ENCODE measurements at places on chromosomes 5 and 9.
A peak's percentile ranks its signal among the peaks of the same experiment; 100 is the strongest.

DNA sequence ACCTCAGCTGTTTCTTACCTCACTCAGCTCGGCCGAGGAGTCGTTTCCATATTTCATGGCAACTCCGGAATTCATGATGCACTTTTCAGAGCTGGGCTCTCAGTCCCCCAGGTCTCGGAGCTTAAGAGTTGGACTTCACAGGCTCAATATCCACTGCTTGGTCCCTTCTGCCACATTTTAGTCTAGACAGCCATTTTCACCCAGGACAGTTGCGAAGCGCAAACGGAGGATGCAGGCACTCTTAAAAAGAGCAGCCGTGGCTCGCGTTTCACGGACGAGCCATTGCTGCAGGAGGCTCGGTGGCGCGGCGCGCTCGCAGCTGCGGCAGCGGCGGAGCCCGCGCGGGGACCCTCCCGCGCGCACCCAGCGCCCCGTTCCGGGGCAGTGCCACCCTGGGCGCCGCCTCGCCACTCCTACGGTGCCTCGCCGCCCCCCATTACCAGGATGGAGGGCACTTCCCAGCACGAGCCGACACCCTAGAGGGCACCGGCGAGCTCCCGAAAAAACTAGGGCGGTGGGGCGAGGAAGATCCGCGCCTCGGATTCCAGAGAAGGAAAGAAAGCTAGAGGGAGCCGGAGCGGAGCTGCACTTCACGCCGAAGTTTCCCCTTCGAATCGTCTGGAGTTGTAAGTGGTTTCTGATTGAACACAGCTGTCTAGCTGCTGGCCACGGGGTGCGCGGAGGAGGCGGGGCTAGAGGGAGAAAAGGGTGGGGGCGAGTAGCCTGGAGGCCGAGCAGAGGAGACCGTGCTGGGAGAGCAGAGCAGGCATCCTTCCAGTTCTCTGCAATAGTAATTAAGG lies 140.3 kb downstream of the TSSK1B start:
- DNase-seq: peak; percentile 76

DNA sequence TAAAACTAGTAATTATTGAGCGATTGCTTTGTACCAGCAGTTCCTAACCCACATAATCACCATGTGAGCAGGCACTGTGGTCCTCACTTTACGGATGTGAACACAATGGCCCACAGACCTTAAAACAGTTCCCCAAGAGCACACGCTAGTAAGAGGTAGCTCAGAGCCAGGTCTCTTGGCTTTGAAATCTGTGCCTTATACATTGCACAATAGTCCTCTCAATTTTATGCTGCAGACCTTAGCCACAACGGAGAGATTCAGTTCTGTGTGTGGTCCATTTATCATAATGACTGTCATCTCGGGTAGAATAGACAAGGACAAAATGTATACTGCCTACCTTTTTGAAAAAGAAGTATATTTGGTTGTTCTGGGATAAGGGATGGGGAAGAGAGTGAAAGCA lies 289.0 kb upstream of the ANKRD55 start:
- DNase-seq: no peak

GRCh38 chr5:172048170-172048422 lies 41.7 kb upstream of the FBXW11 start:
- no peak for DNase-seq

- no peak for DNase-seq
These were observed 474.0 kb upstream of the DAB2 start for GRCh38 chr5:39898731-39899130.

DNA sequence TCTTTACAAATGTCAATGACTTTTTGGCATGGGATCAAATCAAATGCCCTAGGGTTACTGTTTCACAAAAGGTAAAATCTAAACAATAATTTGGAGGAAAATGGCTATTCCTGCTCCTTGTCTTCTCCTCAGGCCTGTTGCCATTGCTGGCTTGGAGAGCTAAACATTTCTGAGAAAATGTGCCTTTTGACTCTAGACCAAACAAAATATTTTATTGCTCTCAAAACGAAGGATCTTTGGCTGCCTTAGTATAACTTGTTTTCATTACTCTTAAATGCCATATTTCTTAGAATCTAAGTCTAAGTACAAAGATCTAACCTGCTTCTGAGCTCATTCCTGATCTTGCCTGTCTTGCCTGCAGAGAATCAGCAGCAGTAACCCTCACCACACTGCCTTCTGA lies 116.6 kb downstream of the MUSK start:
- DNase-seq: no peak

GRCh38 chr9:93699650-93700049 lies 123.3 kb downstream of the PHF2 start:
- no peak for DNase-seq

- DNase-seq: no peak
These were observed 1.6 kb downstream of the HSPA4 start for GRCh38 chr5:133053448-133053847.

DNA sequence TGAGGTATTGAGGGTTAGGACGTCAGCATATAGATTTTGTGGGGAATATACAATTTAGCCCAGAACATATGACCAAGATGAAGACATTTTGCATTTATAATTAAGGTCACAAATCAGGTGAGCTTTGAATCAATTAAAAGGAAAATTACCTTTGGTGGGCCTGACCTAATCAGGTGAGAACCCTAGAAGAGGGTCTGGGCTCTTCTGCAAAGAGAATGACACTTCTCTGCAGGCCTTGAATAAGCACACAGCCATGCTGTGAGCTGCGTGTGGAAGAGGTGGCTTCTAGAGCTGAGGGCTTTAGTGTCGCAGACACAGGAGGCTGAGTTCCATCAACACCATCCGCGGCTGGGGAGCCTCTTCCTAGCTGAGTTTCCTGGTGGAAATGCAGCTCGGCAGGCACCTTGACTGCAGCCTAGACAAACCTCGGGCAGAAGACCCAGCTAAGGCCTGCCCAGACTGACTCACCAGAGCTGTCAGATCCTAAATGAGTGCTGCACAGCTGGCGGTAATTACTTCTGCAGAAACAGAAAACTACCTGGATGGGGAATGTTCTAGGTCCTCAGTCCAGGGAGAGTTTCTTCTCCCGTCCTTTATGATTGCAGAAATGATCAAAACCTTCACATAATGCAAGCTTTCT lies 287.5 kb upstream of the IRX1 start:
- no peak for DNase-seq

DNA sequence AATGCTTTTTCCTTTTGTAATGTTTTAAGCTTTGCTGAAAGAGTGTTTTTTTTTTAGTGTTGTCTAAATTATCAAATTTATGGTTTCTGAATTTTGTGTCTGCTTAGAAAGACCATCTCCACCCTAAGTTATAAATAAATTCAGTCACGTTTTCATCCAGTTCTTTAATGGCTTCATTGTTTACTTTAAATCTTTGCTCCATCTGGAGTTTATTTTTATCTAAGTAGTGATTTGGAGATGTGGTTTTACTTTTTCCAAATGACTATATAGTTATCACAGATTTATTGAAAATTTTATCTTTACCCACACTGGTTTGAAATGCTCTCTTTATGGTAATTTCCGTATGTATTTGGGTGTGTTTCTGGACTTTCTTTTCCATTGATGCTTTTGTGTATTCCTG lies 577.2 kb upstream of the ZNF608 start:
- no peak for DNase-seq

DNA sequence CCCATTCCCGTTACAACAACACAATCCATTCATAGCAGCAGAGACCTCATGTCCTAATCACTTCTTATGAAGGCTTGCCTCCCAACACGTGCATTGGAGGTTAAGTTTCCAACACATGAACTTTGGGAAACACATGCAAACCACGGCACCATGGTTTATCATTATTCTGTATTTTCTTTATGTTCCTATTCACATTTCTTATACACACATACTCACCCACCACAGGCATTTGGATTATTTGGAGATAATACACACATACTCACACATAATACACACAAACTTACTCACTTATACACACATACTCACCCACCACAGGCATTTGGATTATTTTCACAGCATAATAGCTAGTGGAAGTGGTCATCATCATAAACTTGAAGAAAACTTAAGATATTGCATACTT lies 75.6 kb downstream of the C7 start:
- no peak for DNase-seq

DNA sequence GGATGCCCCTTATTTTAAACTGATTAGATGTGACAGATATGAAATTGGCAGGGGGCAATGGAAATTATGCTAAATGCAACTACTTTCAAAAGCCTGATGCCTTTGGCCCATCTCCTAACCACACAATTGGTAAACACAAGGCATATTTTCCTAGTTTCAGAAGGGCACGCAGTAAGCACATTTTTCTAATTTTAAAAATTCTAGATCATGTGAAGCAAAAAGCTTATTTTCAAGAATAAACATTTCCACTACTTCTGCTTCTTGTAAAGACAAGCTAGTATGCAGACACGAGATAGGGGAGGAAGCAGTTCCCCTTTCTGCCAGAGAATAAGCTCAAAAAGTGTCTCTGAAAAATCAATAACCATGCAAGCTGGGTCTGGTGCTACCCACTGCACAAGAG lies 67.7 kb downstream of the ABCA1 start:
- peak; percentile 27 for DNase-seq

GRCh38 chr5:67581203-67581602 lies 384.6 kb upstream of the CD180 start:
- DNase-seq: no peak

DNA sequence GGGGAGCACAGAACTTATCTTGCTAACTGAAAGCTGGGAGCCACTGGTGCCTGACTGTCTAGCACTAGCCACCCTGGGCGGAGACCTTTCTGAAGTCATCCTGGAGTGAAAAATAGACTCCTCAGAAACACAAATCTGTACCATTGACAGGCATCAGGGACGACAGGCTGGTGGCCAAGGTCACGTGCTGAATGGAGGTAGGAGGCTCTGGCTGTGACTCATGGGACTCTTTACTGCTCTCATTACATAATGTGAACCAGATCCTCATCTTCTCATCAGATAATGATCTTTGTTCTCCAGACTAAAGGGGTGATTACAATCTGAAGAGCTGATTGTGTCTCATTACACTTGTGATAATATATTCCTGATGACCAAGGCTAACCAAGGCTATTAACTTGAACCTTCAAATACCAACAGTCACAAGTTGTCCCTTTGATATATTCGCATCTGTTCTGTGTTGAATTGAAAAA lies 91.8 kb downstream of the SEMA5A start:
- DNase-seq: no peak

DNA sequence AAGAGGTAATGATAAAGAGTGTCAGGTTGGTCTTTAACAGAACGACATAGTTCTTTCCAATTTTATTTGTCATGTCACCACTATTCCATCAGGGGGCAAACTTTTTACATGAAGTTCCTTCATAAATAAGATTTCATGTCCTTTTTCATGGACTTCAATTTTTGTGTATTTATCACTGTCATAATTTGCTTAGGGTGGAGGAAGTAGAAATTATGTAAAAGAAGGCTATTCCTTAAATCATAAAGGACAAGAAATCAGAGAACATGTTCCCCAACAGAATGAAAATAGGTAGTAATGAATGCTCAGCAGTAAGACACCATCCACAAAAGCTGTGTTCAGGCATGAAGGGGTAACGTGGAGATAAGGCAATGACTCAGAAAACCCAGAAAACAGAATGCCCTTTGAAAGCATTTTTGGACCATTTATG lies 72.7 kb downstream of the ZFAND5 start:
- DNase-seq: peak; percentile 43

GRCh38 chr5:166992874-166993722 lies 1298.3 kb upstream of the WWC1 start:
- no peak for DNase-seq

DNA sequence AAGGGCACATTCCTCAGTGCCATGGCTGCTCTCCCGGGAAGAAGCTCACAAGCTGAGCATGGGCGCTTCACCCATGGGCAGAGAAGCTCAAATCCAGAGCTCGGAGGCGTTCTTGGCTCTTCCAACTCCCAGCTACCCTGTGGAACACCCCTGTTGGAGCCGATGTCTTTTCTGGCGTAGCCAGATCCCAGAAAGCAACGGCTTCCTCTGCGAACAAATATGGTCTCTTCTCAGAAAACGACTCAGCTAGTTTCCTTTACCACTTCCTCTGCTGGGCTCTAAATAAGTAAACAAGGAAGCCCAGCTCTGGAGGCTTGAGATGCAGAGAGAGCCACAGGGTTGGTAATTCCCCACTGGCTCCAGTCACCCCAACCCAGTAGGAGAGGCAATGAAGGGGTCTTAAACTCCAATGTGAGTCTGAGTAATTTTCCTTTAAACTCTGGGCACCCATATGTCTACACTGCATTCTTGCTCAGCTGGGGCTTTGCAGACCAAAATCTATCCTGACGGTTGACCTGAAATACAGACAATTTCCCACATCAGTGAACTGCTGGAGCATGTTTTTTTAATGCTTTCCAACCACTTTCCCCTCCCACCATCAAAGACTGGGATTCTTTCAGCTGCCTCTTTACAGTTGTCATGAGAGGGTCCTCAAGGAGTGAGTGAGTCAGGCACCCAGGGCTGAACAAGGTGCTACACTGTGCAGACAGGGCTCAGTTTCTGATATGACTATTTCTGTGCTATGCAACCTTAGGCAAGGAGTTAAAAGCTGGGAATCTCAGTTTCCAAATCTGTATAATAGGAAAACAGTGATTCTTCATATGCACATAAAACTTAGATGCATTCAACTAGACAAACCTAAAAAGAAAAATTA lies at the start of gene LCP2:
TSS of gene LCP2 (minus strand) at position 189 of the 874 bp plus-strand sequence. CDS start at position 23, 166 bp downstream.
- DNase-seq: peak; percentile 46

GRCh38 chr9:81174023-81174422 lies 515.3 kb downstream of the TLE1 start:
- DNase-seq: no peak

DNA sequence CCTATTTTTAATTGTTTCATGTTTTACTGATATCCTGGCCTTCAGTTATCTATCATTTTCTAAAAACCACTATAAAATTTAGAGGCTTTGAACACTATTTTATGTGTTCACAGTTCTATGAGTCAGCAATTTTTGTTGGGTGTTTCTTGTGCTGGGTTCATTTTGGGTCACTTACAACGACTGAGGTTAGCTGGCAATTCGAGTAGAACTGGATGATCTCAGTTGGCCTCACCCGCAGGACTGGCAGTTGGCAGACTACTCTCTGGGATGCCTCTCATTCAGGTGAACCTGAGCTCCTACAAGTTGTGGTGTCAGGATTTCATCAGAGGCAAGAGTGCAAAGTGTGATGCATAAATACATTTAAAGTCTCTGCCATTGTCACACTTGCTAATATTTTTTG lies 151.0 kb upstream of the PAPPA start:
- no peak for DNase-seq

DNA sequence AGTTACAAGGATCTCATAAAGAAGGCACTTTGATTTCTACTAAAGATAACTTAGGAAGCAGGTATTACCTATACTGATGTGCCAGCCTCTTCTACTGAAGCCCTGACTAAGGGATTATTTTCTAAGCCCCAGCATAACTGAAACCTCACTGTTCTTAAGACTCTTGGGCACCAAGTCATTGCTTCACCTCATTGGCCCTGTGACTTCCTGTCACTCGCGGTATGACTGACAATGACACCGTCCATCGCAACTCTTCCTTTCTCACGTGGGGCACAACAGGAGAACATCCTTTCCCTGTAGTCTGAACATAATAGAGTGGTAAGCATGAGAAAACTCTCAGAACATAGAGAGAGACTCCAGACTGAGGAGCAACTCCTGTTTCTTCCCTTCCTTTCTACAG lies 6.4 kb downstream of the OR2V2 start:
- no peak for DNase-seq

GRCh38 chr5:156826150-156826549 lies 23.9 kb upstream of the PPP1R2B start:
- peak; percentile 18 for DNase-seq

- DNase-seq: peak; percentile 52
These were observed 1071.9 kb upstream of the ARRDC3 start for GRCh38 chr5:92455011-92455410.
